ENCODE measurements at places on chromosomes 2 and 18.

GRCh38 chr2:113724010-113724409, 32.4 kb downstream of the SLC35F5 start:
- DNase-seq, result no peak

DNA sequence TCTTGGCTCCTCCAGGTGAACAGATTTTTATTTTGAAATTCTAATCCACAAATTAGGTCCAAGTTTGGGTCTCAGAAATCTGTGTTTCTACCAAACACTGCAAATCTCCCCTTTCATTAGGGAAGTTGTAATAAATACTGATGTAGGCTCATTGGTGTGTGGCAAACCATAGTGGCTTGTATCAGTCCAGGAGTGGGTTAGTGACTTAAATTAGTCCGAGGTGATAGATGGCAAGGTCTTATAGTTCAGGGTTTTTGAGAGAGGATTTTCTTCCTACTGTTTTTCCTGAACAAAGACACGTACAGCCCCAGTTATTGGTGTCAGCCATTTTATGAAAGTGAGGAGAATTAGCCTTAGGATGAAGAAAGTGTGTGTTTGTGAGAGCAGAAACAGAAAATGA, 74.6 kb downstream of the RPRM start:
- no peak for DNase-seq

DNA sequence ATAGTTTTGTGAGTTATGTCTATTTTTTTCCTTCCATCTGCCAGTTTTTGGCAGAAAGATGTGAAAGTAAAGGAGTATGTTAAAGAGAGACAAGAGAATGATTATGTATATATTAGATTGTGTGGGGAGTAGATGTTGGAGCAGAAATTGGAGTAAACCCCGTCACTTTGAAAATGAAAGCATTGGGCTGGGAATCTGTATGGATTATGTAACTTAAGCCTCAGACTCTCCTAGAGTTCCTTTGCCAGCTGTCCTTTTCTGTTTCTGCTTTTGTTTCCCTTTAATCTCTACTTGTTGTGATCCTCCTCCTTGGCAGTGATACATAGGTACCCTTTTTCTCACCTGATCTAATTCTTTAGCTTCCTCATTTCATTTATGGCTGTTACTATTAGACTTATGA, 19.2 kb downstream of the CCDC138 start:
- DNase-seq, result no peak

DNA sequence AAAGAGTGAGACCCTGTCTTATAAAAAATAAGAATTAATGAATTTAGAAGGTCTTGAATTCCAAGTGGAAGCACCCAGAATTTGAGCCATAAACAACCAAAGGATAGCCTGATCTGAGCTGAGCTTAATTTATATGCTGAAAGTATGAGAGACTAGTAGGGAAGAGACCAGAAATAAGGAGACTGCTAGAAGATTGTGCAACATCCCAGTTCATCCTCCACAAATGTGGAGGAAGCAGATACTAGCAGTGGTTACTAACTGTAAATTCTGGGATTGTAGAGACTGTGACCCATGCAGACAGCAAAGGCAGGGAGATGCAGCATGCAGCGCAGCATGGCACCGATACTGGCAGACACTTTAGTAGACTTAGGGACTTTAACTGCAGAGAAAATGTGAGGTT, 1.5 kb upstream of the SULT1C2 start:
- DNase-seq, result no peak

- DNase-seq, result no peak
These were observed 125.4 kb upstream of the MYCN start for GRCh38 chr2:15814946-15815345.

GRCh38 chr2:70516596-70516995, 37.0 kb downstream of the TGFA start:
- no peak for DNase-seq

DNA sequence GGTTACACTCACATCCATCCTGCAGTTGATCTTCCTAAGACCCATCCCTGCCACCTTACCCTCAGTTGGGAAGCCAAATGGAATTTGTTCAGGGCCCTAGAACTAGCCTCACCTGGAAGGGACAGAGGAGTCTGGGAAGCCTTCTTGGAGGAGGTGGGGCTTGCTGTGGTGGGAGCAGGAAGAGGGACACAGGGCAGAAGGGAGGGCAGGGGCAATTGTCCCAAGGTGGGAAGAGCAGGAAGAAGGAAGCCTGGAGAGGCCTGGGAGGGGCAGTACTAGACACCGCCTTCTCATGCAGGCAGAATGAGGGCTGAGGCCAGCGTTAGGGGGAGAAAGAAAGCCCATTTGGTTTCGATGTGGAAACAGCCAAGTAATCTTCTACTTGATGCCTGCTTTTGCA, 34.1 kb upstream of the ASPRV1 start:
- DNase-seq, result no peak

DNA sequence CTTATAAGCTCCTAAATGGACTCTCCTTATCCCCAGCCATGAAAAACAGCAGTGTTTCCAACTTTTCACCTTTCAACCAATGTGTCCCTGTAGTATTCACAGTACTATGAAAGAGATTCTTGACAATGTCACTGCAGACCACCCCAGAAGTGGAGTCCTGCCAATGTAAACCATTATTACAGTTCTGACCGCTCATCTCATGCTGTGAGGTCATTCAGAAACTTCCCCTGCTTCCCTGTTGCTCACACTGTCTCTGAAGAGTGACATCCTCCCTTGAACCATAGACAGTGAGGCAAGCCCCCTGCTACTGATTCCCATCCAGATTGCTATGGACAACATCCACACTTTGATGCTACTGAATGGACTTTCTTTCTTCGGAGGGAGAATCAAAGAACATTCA, 1523.7 kb upstream of the ACVR2A start:
- DNase-seq, result no peak

- DNase-seq, result no peak
These were observed 55.3 kb downstream of the NOL10 start for GRCh38 chr2:10634495-10634894.

DNA sequence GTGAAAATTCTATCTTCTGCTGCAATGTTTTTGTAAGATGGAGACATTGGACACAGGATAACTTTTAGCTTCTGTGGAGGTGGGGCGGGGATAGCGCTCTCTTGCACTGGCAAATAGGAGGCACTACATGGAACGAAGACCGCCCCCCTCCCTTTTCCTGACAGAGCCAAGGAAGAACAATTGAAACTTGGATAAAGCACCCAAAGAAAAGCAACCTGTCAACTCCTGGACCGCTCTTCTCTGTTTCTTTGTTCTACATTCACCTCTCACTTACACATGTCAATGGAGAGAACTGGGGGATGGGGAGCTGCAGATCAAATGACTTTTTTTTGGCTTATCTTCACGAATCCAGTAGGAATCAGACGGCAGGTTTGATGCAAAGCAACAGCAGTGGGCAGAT, 126.3 kb upstream of the CHAC2 start:
- DNase-seq, result no peak

GRCh38 chr2:109558076-109558882, 55.5 kb downstream of the SEPTIN10 start:
- peak; percentile 82 for DNase-seq

DNA sequence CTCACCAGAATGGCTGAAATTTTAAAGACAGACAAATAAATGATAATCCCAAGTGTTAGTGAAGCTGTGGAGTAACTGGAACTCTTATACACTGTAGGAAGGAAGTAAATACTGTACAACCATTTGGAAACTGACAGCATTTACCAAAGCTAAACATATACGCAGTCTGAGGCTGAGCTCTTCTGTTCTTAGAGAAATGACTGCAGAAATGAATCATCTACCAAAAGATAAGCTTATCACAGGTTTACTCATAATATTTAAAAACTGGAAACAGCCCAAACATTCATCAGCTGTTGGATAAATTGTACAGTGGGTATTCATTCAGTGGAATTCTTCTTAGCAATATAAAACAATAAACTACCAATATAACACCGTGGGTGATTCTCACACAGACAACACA, 218.2 kb upstream of the RAB12 start:
- no peak for DNase-seq

- DNase-seq, result no peak
These were observed 40.5 kb downstream of the ANKRD12 start for GRCh38 chr18:9177031-9177430.

- no peak for DNase-seq
These were observed 102.3 kb upstream of the CYRIA start for GRCh38 chr2:16767789-16768476.

GRCh38 chr2:161233858-161234431, 73.7 kb downstream of the TANK start:
- DNase-seq, result no peak

DNA sequence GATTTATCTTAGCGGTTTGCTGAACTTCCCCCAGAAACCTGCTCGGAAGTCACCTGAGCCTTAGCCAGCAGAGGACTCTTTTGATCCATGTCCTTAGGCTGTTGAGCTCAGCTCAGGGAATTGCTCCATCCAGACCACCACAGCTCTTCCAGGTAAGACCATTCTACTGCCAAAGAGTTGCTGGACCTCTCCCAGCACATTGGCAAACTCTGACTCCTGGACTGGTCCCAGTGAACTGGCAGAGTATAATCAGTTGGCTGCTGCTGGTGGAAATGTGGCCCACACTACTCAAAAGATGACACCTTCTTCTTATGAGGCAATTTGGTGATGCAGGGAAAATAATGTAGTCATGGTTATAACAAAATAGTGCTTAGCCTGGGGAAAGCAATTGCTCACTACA, 308.8 kb upstream of the FIGN start:
- DNase-seq, result no peak

DNA sequence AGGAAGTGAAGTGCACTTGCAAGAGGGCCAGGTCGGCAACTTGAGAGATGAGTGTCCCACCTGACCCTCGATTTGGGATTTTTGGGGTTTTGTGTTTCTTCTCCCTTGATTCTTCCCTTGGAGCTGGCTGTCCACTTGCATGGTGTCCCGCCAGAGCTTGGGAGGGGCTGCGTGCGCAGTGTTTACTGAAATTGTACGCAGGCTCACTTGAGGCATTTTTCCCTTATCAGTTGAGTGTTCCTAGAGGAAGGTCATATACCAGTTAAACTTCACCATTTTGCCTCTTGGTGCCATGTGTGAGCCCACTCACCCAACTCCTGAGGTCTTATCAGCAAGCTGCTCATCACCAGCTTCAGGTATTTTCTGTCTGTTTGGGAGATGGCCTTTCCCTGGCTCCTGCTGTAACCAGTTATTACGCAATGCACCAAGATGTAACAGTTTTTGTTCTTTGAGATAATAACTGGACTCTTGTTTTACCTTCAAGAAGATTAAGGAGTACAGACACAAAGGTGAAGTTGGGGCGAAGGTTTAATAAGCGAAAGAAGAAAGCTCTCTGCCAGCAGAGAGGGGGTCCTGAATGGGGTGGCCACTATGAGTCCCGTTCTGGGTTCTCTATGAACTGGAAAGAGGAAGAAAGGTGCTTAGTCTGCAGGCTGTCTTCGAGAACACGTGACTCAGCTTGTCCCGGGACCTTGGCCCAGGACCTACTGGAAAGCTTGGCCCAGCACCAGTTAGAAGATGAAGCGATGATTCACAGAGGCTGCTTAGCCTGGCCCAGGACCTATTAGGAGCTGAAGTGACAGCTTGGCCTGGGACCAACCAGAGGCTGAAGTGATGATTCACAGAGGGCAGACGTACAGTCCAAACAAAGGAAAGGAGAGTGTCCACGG, 21.5 kb upstream of the TXNL4A start:
- no peak for DNase-seq
